Femur (tissue), 1 donor: ENCODE measurements at places on chromosomes 16 and 17.

- peak; percentile 58 for DNase-seq
These were observed at the start of gene TOM1L1 for GRCh38 chr17:54900457-54901229. TSS of gene TOM1L1 (plus strand) at chr17:54900852. CDS start at chr17:54900866, 14 bp downstream.

GRCh38 chr17:38603786-38604478, 1.8 kb downstream of the SRCIN1 start:
- DNase-seq: no peak

GRCh38 chr17:39935909-39936308, 8.4 kb downstream of the LRRC3C start:
- DNase-seq: no peak

DNA sequence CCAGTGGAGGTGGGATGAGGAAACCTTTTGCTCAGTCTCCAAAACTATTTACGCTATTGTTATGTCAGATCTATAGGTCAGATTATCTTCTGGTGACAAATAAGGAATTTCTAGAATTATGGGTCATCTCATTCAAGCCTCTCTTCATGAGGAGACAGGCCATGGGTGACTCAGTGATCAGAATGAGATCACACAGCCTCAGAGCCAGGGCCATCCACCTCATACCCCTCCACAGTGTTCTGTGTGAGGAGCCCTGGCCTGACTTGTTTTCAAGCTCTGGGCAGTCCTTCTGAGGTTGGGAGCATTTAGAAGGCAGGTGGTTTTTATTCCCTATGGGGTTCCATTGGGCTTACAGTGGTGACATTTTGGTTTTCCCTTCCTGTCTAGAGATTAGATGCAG, 26.5 kb downstream of the YPEL2 start:
- DNase-seq: no peak

DNA sequence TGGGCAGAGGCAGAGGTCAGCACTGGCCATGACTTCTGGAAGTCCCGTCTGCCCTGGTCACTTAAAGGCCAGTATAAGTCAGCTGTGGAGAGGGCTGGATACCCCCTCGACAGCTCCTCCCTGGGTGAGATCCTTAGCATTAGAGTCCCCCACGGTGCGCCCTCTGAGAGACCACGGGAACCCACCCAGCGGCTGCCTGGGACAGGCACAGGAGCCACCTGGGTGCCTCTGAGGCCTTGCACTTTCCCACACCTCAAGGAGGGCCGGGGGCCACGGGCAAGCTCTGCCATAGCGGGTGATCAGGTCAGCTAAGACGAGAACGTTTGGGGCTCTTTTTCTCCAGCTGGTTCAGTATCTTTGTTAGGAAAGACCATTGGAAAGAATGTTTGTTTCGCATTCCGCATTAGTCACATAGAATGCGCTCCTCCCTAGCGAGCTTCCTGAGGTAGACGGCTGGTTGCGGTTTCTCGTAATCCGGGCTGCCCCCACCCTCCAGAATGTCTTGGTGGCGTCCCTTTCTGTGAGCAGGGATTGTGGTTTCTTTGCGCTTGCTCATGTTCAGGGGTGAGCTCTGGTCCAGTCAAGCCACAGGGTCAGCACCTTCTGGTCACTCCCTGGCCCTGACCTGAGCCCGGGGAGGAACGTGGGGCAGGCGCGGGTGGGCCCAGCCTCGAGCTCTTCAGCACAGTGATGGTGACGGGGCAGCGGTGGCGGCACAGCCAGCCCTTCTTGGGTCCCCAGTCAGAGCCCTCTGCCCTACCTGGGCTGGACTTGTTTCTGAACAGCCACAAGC, 25.2 kb downstream of the NME3 start:
- peak; percentile 25 for DNase-seq

DNA sequence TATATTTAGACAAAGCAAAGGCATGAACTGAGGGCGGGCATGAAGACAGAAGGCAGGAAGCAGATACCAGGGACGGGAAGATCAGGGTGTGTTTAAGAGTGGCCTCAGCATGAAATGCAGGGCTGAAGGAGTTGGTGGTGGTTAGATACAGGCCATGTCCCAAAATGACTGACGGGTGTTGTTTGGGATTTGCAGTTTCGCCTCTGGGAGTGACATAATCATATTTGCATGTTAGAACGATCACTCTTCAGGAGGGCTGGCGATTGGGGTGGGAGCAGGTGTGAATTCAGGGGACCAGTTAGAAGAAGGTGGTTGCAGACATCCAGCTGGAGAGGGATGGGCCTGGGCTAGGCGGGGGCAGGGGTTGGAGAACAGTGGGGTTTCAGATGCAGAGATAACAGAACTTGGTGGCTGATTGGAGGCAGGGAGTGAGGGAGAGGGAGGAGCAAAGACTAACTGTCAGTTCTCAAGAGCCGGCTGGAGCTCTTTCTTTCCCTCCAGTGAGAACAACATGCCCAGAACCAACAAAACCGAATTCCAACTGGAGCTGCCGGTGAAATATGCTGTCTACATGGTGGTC, 27.2 kb upstream of the ITGAX start:
- DNase-seq: no peak

- DNase-seq: no peak
These were observed 660.5 kb downstream of the KCNJ2 start for GRCh38 chr17:70829876-70830275.

DNA sequence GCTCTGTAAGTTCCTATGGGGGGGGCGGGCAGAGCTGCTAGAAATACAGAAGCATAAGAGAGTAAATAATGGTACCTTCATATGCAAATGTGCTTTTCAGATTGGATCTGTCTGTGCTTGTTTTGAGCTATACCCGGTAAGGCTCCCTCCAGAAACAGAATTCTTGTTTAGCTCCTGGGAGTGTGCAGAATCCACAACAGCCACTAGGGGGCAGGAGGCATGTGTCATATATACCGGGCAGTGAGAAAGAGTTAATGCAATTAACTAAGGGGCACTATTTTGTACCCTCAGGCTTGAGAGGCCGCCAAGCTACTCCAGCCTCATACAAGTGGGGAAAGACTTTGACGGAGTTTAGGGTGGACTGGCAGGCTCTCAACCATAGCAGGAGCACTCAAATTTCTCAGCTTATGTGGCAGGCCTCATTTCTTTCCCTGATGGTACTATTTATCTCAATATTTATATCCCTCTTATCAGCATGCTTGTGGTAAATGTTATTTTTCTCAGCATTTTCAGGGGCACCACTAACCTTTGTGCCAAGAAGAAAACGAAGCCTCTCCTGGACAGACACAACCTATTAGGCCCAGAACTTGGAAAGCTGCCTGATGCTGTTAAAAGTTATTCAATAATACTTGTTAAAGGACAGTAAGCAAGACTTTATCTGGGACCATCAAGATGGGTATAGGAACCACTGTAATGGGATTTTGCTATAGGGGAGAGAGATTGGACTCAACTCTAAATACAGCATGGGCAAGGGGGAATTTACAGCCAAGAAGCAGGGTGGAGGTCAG, 10.7 kb upstream of the CENPV start:
- DNase-seq: peak; percentile 74

- peak; percentile 71 for DNase-seq
These were observed 38.9 kb upstream of the SNN start for GRCh38 chr16:11629071-11630030.

- no peak for DNase-seq
These were observed 34.8 kb upstream of the CPHXL start for GRCh38 chr16:75761108-75761507.

- no peak for DNase-seq
These were observed 203.4 kb upstream of the FOXF1 start for GRCh38 chr16:86306811-86307513.

DNA sequence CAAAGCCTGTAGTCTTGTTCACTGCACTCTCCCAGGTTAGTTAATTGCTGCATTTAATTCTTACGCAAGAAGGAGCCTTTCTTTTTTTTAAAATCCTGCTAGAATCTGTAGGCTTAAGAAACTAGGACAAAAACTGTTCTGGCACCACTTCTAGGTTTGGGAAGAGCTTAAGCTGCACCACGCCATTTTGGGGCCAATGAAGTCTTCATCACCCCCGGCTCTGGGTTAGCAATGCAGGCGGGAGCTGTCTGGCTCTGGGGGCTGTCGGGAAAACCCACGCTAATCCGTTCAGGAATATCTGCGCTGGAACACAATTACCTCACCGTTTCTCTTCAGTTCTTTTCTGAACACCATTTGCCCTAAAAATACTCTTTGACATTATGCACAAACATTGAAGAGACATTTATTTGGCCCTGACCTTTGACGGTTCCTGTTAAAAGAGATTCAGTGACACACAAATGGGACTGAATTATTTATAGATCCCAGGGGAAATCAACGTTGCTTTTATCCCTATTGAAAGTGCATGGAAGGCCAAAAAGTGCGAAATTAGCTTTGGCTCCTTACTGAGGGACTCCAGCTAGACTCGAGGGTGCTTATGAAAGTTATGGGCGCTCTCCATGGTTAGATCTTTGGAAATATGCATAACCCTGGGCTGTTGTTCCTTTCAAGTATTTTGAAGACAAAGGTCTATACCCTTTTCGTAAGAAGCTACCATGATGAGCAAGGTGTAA, 249.2 kb downstream of the HAPSTR1 start:
- DNase-seq: no peak

DNA sequence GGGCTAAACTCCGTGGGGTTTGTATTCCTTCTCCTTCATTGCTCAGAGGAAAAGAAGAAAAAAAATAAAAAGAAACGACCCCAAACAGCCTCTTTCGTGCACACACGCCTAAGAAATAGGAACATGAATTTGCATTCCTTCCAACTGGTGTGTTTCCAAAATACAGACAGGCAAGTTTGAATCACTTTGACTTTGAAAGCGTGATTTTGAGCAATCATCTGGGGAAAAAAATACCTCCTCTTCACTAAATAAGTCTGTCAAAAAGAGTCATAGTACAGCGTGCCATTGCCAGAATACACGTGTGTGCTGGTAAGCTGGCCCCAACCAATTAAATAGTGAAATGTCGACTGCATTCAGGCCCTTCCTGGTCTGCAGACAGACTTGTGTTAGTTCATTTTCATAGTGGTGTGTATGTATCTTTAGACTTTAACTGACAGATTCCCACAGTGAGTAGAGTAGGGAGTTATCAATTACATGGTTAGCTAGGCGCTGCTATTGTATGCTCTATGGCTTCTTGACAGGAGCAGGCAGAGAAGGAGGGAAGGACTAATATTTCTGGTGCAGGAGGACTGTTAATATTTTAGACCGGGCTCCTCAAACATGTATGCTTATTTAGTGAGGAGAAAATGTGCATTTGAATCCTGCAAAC, 618.3 kb downstream of the MAF start:
- DNase-seq: peak; percentile 32

DNA sequence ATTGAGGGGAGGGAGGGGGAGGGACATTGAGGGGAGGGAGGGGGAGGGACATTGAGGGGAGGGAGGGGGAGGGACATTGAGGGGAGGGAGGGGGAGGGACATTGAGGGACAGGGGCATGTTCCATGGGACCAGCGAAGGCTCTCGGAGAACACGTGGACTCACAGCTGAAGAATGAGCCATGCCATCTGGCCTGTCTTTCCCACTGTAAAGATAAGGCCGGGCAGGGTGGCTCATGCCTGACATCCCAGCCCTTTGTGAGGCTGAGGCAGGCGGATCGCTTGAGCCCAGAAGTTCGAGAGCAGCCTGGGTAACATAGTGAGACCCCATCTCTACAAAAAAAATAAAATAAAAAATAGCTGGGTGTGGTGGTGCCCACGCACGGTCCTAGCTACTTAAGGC, 32.5 kb downstream of the RPH3AL start:
- DNase-seq: peak; percentile 13

- peak; percentile 60 for DNase-seq
These were observed 15.9 kb downstream of the GRB7 start for GRCh38 chr17:39753514-39754160.

DNA sequence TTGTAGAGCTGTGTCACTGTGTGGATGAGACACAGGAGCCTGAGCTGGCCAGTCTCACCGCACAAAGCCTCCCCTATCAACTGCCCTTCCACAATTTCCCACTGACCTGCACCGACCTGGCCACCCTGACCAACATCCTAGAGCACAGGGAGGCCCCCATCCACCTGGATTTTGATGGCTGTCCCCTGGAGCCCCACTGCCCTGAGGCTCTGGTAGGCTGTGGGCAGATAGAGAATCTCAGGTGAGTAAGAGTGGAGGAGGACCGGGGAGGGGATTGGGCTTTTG, 37.4 kb downstream of the NLRC5 start:
- DNase-seq: no peak

DNA sequence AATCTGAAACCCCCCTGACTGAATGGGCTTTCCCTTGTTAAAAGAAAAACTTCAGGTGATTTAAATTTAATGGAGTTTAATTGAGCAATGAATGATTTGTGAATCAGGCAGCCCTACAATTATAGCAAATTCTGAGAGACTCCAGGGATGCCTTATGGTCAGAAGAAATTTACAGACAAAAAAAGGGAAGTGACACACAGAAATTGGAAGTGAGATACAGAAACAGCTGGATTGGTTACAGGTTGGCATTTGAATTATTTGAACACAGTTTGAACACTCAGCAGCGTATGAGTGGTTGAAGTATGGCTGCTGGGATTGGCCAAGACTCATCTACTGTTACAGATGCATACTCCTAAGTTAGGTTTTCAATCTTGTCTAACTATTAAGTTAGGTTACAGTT, 19.0 kb upstream of the CPHXL start:
- DNase-seq: no peak
